ENCODE measurements at places on chromosomes 6 and 20.
A peak's percentile ranks its signal among the peaks of the same experiment; 100 is the strongest.

GRCh38 chr20:3843490-3843889 is 3.1 kb upstream of the MAVS start:
- no peak for DNase-seq

DNA sequence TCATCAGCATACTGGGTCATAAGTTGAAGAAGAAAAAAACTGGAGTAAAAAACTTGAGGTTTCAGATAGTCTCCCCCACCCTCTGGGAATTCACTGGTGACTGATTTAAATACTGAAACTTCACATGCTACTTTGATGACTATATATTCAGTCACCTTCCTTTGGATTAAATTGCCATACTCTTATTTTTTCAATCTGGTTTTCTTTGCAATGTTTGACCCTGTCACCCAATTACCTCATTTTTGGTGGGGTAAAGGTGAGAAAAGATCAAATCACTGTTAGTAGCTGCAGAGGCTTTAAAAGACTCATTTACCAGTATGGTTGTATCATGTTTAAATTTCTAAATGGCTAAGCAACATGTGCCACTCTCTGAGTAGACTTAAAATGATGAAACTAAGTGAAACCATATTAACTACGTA is 862.7 kb upstream of the FLRT3 start:
- no peak for DNase-seq

DNA sequence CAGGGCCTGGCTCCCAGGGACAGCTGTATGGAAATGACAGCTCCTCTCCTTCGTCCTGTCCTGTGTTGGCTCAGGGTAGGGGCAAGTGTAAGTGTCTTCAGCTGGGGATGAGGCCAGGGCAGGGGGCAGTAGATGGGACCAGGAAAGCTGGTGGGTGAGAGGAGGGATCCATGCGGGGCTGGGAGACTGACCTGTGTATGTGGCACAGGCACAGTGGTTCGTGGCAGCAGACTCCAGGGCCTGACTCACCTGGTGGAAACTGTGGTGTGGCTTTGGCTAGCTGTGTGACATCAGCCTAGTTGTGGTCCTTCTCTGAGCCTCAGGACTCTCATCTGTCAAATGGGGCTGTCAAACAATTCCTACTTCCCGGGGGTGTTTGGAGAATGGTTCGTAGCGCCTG is 13.7 kb upstream of the SCRT2 start:
- no peak for DNase-seq

- DNase-seq = no peak
These were observed 18.7 kb downstream of the ARFGEF2 start for GRCh38 chr20:48940170-48940569.

- DNase-seq = no peak
These were observed at the start of gene LKAAEAR1 for GRCh38 chr20:64083804-64084684. Gene LKAAEAR1, minus strand, starts transcription at chr20:64084398. Its CDS starts 179 bp downstream, at chr20:64084219.

- no peak for DNase-seq
These were observed 1027.6 kb downstream of the EYS start for GRCh38 chr6:64679416-64679815.

DNA sequence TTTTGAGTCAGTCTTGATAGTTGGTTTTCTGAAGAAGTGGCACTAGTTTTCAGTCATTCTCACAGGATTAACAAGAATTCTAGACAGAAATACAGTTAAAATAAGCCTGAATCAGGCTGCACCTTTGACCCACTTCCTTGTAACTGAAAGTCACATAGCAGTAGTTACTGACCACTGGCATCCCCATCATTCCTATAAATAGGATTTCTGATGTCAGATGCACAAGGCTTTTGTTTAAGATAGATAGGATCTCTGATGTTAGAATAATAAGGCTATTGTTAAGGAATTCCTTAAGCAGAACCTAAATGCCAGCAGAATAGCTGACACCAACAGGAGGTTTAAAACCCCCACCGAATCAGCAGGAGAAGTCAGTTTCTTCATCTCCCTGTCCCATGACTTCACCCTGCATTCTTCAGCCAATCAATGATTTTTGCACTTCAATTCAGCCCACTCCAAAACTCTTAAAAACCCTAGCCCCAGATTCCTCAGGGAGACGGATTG is 30.6 kb upstream of the ZBTB24 start:
- no peak for DNase-seq

DNA sequence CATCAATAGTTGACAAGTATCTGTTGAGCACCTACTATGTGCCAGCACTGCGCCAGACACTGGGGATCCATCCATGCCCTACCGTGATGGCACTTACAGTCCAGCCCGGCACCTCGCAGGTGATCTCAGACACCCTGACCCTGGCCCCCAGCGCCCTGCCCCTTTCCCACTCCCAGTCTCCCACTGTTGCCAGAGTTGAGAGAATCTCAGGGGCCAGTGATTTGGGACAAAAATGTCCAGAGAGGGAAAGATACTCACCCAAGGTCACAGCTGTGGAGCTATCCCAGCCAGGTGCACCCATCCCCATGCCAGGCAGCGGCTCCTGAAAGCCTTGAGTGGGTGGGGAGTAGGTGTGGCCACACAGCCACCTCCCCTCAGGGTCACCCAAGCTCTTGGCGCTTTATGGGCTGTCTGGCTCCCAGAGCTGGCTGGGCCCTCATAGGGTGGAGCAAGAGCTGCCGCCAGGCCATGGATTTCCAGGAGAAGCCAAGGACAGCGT is 3.3 kb downstream of the PI16 start:
- DNase-seq = peak; percentile 5

DNA sequence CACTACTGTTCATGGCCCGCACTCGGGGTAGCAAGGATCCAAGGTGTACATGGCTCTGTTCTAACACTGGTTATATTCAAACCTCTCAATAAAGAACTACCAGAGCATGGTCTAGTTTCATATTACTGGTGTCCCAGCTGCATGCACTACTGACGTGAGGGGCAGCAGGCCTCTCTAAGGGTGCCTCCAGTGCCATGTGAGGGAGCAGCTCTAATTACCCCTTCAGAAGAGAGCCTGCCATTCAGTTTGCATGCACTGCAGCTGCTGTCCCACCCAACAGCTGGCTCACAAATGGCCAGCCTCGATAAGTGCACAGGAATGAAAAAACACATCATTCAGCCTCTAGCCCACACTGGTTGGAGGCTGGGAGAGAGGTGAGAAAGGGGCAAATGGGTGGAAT is 85.2 kb downstream of the SMLR1 start:
- no peak for DNase-seq

DNA sequence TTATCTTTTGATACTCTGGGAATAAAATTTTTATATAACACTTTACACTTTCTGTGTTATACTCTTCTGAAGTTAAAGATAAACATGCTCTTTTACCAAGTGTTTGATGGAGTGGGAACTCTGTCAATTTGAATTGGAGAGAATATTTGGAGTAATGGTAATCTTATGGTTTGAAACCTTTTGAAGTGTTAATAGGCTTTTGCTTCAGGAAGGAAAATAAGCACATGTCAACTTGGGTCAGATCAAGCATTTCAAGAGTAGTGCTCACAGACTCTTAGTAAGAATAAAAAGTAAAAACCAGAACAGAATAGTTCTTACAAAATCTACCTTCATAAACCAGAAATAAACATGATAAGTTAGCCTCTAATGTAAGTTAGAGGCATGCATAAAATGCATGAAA is 24.4 kb upstream of the IRAK1BP1 start:
- DNase-seq = no peak
